ENCODE measurements at places on chromosomes 12 and 14.

DNA sequence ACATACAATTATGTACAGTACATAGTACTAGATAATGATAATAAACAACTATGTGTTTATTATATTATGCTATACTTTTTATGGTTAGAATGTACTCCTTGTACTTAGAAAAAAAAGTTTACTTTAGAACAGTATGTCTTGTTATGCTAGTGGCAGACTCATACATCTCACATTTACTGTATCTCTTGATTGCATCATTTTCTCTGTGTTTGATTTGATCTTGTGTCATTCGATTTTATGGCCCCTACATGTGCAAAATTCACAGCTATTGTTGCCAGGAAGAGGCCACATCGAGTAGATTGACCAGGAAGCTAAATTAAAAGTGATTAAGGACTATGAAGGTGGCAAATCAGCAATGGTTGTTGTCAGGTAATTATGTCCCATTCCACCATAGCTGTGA is 153.0 kb downstream of the PCNX1 start:
- no peak for DNase-seq

GRCh38 chr12:19205120-19205519 is 75.6 kb downstream of the PLEKHA5 start:
- no peak for DNase-seq

DNA sequence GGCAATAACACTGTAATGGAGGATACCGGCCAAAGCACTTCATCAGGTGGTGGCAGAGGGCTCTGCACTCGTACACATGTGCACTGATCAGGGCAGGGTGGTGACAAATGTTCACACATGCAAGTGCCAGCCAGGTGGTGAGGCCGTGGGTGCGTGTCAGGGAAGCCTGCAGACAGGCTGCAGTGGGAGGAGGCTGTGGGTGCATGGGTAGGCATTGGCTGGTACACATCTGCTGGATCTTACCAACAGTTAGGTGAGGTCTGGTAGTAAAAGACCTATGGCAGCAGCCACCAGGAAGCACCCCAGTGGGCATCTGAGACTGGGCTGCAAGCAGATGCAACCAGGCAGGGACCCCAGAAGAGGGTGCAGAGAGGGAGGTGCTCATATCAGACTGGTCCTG is 65.3 kb downstream of the PDE6H start:
- DNase-seq, result no peak

- DNase-seq, result no peak
Measured at GRCh38 chr12:105843561-105843960, 295.2 kb downstream of the NUAK1 start.

GRCh38 chr14:67627519-67627918 is 7.8 kb downstream of the ARG2 start:
- DNase-seq, result no peak

DNA sequence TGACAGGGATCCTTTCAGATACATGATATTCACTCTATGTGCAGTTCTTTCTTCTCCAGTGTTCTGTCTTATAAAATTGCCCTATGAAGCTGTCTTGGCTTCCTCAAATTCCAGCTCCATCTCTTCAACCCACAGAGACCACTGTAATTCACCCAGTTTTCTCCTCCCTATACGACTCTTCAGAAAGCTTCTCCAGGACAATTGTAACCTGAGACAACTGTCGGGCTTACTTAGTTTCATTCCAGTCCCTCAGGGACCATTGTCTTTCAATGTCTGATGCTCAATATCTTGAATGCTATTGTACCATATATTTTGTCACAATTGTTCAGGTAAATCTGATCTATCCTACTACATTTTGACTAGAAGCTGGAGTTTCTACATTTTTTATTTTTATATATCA is 345.3 kb downstream of the RPL10L start:
- DNase-seq, result no peak

DNA sequence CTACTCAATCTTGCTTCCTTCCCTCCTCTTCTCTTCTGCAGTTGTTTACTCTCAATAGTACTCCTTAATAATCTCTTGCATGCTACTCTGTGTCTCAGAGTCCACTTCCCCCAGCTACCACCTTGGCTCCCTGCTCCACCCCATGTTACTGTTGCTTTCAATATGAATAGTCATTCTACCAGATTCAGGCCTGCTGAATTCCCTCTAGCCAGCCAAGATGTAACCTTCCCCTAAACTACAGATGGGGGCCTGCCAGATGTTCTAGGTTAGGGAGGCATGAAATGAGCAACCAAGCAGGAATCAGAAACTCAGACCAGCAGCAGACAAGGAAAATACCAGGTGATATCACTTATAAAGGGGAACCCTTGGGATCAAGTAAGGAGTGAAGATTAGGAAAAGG is 392.1 kb upstream of the DDHD1 start:
- no peak for DNase-seq

DNA sequence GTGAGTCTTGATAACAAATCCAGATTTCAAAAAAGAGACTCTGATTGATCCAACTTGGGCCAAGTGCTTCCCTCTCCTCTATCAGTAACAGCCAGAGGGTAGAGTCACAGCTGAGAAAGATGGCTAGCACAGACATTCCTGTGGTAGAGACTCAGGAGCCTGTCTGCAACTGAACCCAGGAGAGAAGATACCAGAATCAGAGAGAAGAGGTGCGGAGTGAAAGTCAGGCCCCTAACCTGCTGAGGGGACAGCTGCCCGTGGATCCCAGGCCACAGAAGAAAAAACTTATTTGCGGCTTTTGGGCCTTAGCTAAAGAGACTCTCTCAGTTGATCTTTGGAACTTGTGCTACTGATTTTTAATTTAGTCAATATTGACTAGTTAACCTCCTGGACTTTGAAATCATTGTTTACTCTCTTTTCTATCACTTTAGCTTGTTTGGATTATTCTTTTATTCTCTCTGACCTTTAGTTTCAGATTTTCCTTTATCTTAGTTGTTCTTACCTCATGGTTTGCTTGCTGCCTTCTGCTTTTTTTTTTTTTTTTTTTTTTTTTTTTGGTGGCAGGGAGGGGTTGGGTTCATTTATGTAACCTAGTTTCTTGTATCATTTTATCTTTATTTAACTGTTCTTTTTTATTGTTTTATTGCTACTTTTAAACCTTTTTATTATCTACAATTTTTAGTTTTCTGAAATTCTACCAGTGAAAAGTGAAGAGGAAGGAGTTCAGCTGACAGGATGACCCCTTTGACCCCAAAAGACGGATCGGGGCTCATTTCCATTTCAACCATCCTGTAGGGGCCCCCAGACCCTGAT is 154.9 kb upstream of the KRR1 start:
- no peak for DNase-seq
